ENCODE measurements at places on chromosomes 1 and 21.

- DNase-seq, result no peak
Measured at GRCh38 chr1:210695026-210695425, 366.3 kb downstream of the HHAT start.

GRCh38 chr1:159015440-159015909, 5.8 kb downstream of the IFI16 start:
- peak; percentile 56 for DNase-seq

GRCh38 chr1:62025892-62026291, 168.8 kb upstream of the L1TD1 start:
- no peak for DNase-seq

DNA sequence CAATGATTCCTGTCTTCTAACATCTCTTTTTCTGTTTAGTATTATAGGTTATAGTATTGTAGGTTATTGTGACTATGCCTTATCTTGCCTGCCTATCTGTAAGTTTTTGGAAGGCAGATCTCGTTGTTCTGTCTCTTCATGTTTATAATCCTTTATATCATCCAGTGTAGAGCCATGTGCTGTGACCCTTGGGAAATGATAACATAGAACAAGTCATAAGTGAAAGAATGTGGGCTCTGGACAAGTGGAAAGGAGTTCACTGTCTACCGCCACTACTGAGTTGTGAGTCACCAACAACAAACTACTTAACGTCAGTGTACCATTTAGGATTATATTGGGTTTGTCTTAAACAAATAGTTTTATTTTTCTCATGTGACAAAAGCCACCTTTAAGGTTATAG, 139.3 kb downstream of the LYPLAL1 start:
- no peak for DNase-seq

DNA sequence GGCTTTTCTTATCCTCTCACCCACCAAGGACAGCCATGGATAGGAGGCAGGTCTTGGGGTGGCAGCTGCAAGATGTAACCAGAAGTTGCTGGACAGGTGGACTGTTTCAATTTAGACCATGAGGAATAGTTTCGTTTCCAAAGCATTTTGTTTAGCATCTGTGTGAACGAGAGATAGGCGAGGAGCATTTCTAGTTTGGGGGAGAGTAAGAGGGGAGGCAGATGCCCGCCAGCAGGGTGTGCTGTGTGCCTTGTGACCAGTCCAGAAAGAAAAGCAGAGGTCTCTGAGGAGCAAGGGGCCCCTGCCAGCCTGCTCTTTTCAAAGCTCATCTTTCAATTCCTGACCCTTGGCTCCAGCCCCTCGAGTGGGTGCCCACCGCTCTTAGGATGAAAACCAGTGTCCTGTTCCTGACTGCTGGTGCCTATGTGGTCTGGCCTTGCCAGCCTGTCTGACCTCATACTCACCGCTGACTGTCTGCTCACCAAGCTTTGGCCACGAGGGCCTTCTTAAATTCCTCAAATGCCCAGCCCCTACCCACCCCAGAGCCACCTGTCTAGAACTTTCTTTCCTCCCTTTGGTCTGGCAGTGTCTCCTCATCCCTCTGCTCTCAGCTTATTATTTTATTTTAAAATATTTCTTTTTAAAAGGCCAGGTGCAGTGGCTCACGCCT, 8.5 kb downstream of the SERINC2 start:
- no peak for DNase-seq

GRCh38 chr1:201042779-201043461, 19.4 kb upstream of the KIF21B start:
- DNase-seq, result peak; percentile 70

DNA sequence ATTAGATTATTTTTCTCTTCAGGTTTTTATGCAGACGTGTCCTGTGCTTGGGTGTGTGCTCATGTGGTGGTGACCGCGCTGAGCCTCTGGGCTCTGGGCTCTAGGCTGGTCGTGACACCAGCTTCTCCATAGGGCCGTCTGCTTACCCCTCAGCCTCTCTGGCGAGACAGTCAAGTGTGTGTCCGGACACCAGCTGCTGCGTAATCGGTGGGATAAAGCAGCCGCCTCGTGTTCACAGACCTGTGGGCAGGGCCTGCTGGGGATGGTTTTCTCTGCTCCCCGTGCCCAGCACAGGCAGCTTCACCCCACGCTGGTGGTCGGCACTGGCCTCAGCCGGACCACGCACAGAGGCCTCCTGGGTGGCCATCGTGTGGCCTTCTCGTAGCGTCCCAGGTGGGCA, 33.6 kb upstream of the DIP2A start:
- no peak for DNase-seq

DNA sequence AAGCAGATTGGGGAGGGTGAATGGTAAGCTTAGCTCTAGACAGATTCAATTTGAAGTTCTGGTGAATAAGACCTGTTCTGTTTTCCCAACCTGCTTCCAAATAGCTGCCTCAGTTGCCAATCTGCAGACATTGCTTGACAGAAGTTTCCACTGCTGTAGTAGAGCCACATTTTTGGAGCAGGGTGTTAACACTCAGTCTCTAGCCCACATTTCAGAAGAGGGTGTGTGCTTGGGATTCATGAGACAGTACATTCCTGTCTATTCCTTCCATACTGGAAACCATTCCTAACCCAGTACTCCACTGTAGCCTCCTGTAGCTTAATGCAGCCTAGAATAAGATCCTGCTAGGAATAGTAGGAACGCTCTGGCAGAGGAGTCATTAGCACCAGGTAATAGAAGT, 450.5 kb downstream of the NUF2 start:
- no peak for DNase-seq

GRCh38 chr1:179820226-179820970, 57.2 kb downstream of the TOR1AIP2 start:
- no peak for DNase-seq

DNA sequence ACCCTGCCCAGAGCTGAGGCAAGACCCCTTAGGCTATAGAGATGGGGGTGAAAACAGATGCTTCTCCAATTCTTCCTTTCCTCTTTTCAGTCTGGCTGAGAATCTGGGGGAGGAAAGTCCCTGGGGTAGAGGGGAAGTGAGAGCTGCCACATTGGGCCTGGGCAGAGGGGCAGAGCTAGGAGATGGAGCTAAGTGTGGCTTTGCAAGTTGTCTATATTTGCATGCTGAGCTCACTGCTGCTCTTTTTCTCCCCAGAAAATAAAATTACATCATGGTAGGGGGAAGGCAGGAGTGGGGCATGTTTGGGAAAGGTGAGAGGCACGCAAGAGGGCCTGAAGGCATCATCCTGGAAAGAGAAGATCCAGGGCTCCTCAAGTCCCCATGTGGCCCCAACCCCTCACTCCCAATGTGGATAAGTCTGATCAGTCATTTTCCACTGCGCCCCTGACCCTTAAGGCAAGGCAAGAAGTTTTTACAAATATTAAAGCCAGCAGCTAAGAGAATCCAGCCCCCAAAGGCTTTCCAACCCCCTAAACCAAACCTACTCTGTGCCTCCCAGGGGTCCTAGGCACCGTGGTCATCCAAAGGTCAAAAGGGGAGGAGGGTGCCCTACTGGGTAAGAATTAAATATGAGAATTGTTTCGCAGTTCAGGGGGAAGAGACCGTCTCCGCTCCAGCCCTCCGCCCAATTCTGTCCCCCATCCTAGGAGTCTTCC, 500 bp upstream of the PEA15 start:
- DNase-seq, result no peak

GRCh38 chr1:151585622-151586021, 26.2 kb upstream of the SNX27 start:
- no peak for DNase-seq

- no peak for DNase-seq
Measured at GRCh38 chr1:12666141-12666735, 22.4 kb downstream of the AADACL4 start.

DNA sequence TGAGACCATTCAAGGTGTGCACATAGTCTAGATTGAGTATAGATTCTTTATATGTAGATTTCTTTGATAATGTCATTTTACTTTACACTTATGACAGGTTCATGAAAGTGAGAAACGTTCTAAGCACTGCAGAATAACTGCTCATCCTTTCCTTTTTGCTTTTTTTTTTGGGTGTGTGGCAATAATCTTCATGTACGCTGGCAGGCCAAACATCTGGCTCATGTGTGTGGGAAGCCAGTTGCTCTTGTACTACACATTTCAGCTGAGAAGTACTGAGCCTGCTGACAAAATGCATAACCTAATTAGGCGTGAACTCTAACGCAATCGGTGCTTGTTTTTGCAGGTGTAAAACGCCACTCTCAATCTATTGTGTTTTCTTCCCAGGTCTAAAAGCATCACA, 350.8 kb upstream of the KAZN start:
- DNase-seq, result no peak

DNA sequence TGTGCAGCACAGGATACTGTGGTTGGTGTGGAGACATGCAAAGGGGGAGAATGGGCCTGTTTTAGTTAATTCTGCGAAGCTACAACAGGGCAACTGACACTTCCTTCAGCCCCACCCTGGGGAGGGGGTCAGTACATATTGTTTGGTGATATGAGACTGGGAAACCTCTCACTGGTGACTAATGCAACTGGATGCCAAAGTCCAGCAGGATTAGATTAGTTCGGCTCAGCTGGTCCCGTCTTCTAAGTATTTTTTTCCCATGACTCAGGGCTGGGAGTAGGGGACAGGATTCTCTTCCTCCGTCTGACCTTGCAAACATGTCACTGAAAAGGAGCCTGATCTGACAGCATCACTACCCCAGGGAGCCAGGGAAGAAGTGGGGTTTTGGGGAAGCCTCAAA, 43.0 kb downstream of the PLXNA2 start:
- no peak for DNase-seq

GRCh38 chr1:153293851-153294250, 18.9 kb downstream of the PGLYRP3 start:
- no peak for DNase-seq

DNA sequence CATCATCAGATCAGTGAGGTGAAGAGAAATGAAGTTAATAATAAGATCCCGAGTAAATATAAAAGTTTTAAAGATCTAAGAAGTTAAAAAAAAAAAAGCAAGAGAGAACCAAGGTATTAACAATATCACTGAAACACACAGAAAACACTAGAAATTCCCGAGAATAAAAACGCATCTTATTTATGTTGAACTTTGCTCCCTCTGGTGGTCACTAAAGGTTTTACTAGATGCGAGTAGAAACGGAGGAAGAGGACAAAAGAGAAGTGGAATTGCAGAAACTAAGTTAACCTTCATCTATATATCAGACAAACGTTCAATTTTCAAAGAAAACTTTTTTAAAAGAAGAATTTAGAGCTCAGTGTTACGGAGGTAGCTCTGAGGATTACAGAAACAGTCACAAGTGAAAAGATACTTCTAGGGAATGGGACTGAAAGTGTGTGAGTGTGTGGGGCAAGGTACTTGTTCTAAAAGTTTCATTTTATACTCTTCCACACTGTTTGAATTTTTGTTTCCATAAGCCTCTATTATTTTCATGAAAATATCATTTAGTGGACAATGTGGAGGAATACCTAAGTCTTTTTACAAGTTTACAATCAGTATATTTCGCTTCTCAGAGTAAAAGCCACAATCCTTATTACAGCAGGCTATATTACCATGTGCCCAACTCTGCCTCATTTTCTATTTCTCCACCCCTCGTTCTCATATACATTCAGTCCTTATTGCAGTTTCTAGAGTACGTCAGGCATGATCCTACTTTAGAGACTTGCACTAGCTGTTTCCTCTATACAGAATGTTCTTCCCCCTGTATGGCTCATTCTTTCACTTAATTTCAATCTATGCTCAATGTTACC, 19.7 kb downstream of the ACBD6 start:
- peak; percentile 29 for DNase-seq

- no peak for DNase-seq
Measured at GRCh38 chr1:245154429-245155271, at the start of gene KIF26B. Gene KIF26B (plus strand): TSS chr1:245154985. CDS start chr1:245155425, 440 bp downstream.

DNA sequence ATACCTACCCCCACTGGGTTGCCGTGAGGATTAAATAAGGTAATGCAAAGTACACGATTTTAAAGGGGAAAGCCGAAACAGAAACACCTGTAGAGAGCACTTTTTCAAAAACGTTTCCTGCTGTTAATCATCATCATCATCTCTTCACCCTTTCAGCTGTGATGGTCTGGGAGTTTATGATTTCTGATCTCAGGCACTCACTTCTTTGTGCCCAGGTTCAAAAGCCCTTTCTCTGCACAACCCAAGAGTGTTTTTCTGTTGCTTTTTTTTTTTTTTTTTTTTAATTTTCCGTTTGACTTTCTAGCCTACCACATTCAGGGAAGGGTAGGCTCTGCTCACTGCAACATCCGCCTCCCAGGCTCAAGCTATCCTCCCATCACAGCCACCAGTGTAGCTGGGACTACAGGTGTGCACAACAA, 936 bp upstream of the UBXN11 start:
- no peak for DNase-seq

- no peak for DNase-seq
Measured at GRCh38 chr1:151510614-151510956, 602 bp upstream of the CGN start.

DNA sequence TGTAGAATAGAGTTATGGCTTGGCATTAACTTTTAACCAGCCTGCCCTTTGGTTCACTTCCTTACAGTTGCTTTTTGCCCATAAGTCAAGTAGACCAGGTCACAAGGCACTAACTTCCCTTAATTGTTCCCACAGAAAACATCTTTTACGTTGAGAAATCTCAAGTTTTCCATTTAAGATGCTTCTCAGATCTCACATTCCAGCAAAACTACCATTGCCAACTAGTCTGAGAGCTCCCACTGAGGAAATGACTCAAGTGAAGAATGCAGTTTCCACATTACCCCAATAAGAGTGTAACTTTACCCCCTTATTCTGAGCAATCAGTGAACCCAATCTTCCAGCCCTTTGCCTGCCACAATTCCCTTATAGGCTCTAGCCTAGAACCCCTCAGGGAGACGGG, 502.2 kb upstream of the OLFM3 start:
- no peak for DNase-seq

DNA sequence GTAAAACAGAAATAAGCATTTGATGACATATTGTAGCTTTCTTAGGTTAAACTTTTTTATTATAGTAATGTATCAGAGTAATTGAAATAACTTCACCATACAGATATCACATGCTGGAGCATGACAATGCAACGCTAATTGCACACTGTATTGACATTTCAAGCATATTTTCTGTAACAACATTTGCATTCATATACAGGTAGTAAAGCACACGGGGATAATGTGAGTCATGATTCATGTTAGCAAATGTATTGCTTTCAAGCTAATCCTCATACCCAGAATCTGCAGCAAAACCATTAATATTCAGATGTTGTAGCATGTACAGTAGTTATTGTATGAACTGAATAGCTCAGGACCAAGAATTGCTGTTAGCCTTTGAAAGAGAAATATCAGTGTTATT, 133.9 kb downstream of the TTLL7 start:
- no peak for DNase-seq

GRCh38 chr1:55061000-55061705, 21.8 kb downstream of the PCSK9 start:
- DNase-seq, result no peak

Measured in immature natural killer cell (primary cell).